Cortex of kidney (tissue), 1 donor: ENCODE measurements at places on chromosomes 7 and 10.

- DNase-seq = no peak
Measured at GRCh38 chr7:100575206-100575631, 1.5 kb upstream of the SAP25 start.

DNA sequence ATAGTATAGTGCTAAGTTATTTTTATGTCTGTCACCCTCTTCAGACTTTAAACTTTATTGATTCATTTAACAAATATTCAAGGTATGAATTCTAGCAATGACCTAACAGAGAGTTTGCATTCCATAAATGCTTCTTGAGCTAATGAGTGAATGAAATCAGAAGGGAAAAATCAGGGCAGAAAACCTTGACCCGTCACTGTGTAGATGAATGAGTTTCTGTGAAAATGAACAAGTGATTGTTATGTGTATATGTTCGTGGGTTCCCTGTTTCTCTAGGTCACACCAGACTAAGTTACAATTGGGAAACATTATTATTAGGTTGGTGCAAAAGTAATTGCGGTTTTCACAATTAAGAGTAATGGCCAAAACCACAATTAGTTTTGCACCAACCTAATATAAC is 30.1 kb downstream of the APBB1IP start:
- DNase-seq = no peak

GRCh38 chr10:72061491-72061890 is 26.9 kb downstream of the SPOCK2 start:
- DNase-seq = no peak

GRCh38 chr7:25994433-25994994 is 157.5 kb upstream of the NFE2L3 start:
- no peak for DNase-seq

- no peak for DNase-seq
Measured at GRCh38 chr7:41886901-41887311, 184.0 kb upstream of the INHBA start.

GRCh38 chr7:102830197-102830596 is 81.4 kb downstream of the FAM185A start:
- no peak for DNase-seq

DNA sequence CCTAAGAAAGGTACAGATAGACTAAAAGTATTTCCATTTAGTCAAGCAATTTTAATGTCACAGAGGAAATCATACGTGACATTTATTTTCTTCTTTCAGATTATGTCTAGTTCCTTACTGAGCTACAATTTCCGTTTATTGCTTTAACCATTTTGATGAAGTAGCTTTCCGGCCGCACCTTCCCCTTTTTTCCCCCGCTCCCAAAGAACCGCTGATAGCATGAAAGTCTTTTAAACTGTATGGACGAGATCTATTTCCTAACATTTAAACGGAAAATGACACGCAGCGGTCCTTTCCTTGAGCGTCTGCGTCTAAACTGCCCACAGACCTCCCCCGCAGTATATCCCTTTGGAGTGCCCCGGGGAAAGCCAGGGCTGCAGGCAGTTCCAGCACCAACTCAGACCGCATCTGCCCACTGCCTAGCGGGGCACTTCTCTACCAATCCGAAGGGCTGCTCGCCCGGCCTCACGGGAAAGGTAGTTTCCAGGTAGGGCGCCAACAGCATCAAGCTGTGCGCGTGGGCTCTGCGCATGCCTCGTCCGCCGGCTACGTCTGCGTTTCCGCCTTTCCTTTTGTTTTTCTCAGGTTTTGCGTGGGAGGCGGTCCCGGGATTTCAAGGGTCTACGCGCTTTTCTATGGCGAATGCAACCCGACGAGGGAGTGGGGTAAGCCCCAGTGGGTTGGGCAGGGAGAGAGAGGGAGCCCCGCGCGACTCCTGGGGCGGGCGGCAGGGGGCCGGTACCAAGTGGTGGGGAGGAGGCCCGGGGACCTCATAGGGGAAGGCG is at the start of gene ZNF33A:
ZNF33A (plus strand) TSS at position 557 of the 785 bp plus-strand sequence. CDS start 1,667 bp downstream, outside the sequence.
- no peak for DNase-seq
